NCI-H446 (cell line): ENCODE measurements at places on chromosomes 6 and 20.

DNA sequence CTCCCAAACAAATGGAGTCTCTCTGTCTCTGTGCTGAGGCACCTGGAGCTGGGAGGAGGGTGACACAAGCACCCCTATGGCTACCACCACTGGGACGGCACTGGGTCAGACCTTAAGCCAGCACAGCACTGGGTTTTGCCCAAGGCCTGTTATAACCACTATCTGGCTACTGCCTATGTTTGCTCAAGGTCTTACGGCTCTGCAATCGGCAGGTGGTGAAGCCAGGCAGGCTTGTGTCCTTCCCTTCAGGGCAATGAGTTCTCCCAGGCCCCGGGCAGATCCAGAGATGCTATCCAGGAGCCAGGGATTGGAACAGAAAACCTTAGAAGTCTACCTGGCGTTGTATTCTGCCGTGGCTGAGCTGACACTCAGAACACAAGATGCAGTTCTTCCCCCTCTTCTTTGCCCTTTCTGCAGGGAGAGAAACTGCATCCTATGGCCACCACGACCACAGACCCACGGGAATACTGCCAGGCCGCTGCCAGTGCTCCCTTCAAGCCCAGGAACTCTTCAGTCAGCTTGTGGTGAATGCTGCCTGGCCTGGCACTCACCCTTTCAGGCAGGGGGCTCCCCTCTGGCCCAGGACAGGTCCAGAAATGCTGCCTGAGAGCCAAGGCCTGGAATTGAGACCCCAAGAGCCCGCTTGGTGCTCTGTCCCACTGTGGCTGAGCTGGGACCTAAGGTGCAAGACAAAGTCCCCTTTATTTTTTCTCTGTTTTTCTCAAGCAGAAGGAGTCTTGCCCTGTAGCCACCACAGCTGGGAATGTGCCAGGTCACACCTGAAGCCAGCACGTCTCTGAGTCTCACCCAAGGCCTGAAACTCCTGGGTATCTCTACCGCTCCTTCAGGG lies 67.0 kb upstream of the FRMD1 start:
- no peak for DNase-seq

DNA sequence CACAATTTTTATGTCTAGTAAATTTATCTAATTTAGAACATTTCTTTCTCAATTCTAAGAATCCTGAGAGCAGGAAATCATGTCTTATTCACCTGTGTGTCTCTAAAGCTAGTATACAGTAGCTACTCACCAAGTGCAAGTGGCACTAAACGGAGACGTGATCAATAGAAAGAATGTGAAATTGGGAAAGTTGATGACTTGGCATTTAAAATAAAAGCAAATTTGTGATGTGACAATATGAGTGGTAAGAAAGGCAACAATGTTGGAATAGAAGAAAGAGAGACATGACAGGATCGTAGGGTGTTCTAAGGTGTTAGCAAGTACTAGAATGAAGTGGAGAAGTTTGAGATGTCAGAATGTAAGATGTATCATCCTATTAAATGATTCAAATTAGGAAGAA lies 725.9 kb downstream of the BCKDHB start:
- DNase-seq: no peak

DNA sequence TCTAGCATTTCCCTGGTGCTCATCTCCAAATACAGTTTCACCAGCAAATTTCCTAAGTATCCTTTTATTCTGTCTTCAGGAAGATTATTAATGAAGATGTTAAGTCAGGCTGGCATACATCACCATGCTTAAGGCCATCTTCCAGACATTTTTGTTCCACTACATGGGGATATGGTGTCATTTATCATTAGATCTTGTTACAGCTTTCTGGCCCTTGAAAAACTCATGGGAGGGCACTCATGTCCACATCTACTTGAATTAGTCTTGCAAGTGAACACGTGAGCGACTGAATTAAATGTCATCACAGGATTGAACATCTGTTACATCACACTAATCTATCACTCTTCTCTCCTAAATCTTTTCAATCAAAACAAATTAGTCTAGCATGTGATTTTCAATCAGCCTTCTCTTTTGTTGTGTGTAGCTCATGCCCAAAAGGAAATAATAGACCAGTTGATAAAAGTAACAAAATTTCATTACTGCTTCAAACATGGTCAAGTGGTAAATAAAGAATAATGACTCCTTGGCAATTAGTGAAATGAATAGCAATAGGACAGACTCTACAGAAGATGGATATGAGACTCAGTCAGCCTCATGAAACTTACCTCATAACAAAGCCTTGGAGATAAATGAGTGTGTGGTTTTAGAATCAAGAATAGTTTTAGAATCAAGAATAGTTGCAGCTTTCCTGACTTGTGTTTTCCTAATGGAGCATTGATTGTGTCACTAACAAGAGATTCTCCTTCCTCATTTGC lies 80.5 kb downstream of the MTFR2 start:
- DNase-seq: no peak

DNA sequence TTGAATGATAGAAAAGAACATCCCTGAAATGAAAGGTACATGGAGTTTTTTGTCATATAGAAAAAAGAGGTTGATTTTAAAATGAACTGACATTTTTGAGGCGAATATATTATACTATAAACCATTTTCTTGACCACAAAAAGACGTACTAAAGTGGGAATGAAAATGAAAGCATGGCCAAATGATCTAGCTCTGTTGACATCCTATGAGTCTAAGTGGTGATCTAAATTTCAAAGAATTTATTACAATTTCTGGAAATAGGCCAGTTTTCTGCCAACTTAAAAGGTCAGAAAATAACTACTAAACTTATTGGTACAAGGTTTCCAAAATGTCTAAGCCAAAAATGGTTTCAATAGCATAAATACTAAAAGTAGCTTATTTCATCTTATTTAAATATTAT lies 536.8 kb downstream of the EYS start:
- DNase-seq: no peak

- DNase-seq: no peak
These were observed 62.5 kb upstream of the TOP1 start for GRCh38 chr20:40966103-40966502.

- no peak for DNase-seq
These were observed 26.0 kb downstream of the MYLIP start for GRCh38 chr6:16154904-16155303.

DNA sequence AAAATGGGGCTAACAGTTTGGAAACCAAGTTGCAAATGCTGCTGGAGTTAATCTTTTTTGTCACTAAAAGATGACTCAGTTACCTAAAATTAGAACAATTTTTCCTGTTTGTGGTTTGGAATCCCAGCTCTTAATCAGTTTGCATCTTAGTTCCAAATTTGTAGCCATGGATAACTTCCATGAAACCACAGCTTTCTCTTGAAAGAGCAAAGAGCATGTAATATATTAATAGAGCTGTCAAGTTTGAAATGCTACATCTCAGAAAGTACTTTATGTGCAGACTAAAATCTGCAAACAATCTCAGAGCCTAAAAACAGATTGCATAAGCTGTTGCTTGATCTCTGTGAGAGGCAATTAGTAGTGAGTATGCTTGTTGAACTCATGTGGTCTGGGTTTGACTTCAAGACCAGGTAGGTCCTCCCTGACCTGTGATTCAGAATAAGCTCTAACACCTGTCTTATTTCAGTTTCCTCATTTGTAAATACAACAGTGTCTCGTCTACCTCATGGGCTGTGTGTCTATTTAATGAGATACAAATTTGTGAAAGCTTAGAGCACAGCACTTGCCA lies 23.5 kb downstream of the DHX35 start:
- DNase-seq: no peak

- no peak for DNase-seq
These were observed 122.4 kb downstream of the MRPL14 start for GRCh38 chr6:44004625-44005506.

DNA sequence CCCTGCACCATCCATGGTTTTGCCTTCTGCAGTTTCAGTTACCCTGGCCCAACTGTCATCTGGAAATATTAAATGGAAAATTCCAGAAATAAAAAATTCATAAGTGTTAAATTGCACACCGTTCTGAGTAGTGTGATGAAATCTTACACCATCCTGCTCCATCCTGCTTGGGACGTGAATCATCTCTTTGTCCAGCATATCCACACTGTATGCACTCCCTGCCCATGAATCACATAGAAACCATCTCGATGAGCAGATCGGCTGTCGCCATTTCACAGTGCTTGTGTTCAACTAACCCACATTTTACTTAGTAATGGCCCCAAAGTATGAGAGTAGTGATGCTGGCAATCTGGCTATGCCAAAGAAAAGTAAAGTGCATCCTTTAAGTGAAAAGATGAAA lies 105.9 kb upstream of the ID4 start:
- no peak for DNase-seq

GRCh38 chr6:20467437-20467836 lies 65.8 kb downstream of the E2F3 start:
- DNase-seq: no peak

DNA sequence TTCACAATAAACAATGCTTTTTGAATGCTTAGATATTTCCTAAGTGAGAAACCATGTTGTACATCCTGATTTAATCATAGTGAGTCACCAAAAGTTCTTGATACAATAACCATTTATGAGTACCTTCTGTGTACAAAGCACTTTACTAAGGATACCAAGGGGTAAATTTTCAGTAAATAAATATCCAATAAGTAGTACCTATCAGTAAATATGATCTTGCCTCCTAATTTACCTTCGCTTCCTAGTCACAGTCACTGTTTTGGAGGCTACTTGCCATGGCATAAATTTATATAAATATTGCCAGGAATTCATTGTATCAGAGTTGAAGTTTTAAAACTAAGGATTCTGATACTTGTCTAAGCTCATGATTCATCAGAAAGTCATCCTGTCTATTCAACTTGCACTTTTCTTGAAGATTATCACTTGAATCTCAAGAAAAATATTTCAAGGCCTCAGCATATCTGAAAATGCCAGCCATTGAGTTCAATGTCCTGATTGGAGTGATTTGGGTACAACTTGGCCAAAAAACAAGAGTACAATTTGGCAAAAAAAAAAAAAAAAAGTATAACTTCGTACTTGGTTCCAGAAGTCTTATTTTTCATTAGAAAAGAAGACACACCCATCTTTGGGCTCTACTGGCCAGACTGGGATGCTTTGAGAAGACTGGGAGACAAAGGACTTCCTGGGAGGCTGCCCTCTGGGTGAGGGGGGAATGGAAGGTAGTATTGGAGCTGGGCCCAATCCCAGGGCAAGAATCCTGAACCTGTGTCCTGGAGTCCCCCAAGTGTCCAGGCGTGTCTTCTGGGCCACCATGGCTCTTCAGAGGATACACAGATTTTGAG lies 32.8 kb downstream of the RAB22A start:
- DNase-seq: no peak

GRCh38 chr6:140073456-140073855 lies 699.0 kb upstream of the CITED2 start:
- DNase-seq: no peak

DNA sequence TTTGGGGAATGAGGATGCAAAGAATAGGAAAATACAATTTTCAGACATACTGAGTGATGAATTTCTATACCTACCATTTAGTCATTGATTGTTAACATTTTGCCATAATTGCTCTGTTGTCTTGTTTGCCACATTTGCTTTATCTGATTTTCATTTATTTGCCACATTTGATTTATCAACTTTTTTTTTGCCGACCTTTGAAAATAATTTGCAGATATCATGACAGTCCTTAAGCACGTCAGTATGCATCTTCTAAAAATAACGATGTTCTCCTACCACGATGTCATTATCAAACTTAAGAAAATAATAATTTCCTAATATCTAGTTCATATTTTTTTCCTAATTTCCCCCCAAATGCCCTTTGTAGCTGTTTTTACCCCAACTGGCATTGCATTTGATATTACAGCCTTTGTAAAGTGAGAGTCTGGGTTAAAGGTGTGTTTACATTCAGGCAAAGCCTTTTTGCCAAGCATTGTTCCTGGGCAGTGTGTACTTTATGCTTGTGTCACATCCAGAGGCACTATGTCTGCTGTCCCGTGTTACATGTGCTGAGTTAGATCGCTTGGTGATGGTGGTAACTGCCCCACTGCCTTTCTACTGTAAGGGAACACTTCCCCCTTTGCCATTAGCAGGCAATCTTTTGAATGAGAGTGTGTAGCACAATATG lies 26.4 kb downstream of the SEC23B start:
- no peak for DNase-seq

DNA sequence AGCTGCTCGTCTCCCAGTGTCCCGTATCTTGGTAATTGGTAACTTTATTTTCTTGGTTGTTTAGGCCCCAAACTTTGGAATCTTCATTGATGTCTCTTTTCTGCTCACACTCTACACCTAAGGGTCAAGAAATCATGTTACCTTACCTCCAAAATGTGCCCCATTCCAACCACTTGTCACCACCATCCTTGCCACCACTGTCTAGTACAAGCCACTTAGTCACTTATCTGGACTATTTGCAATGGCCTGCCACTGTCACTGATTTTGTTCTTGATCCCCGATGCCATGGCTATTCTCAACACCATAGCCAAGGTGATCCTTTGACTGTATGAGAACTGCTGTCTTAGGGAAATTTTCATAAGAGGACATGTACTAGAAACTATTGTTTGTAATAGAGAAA lies 46.0 kb upstream of the SLC22A16 start:
- DNase-seq: no peak

DNA sequence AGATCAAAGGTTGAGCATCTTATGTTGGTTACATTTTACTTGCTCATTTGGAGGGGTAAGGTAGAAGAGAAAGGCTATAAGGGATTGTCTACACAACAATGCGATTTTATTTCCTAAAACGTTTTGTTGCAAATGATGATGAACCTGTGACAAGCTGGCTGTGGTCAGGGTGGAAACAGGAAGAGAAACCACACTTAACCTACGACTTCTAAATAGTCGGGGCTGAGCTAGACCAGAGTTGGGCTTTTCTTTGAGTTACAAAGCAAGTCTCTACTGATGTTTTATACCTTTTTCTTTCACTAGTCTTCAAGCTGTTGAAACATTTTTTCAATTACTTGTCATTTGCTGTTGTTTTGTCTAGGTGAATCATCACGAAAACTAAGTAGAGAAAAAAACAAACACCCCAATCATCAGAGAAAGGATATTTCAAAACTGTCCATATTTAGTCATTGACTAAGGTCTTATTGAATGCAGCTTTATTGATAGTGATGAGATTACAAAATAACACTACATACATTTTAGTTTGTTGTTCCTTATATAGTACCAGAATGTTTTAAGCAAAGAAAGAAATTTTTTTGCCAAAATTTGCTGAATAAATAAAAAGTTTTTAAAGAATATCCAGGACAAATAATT lies 18.0 kb downstream of the KLHL31 start:
- no peak for DNase-seq
